Airway epithelial cell (primary cell): ENCODE measurements at places on chromosomes 2 and 18. TPM values are rescaled to one million over a fixed set of nuclear protein-coding genes. Genes with fewer than 3 reads are reported as not detected.

Gene MARCO
- total RNA-seq, result not detected in 2 replicates

Gene GALR1
- not detected in 2 replicates for total RNA-seq

Gene IHH
- total RNA-seq, result not detected in 2 replicates

Gene GRB14
- total RNA-seq, result 0.98 and 2.7 TPM in 2 replicates

Gene PUM2
- total RNA-seq, result 22.0 and 23.6 TPM in 2 replicates

Gene WDFY1
- 37.0 and 54.9 TPM in 2 replicates for total RNA-seq

Gene SLC39A6
- 55.2 and 75.3 TPM in 2 replicates for total RNA-seq

Gene SYT4
- not detected in 2 replicates for total RNA-seq

Gene ADRA2B
- 0.09 TPM in 1 of 2 replicates, not detected in the other for total RNA-seq

Gene DYSF
- total RNA-seq, result 7.0 and 7.2 TPM in 2 replicates

Gene BOLL
- not detected in 2 replicates for total RNA-seq

Gene EMILIN1
- total RNA-seq, result 5.8 and 6.1 TPM in 2 replicates

Gene TMEM17
- 2.3 and 2.6 TPM in 2 replicates for total RNA-seq

Gene UCN
- total RNA-seq, result 0.49 and 1.7 TPM in 2 replicates

Gene CROCC2
- total RNA-seq, result not detected in 2 replicates

Gene EFR3B
- 0.23 and 0.28 TPM in 2 replicates for total RNA-seq

Gene COX5B
- total RNA-seq, result 488 and 502 TPM in 2 replicates

Gene PLCD4
- 2.6 and 3.1 TPM in 2 replicates for total RNA-seq

Gene FOXI3
- not detected in 2 replicates for total RNA-seq

Gene ROCK1
- total RNA-seq, result 14.6 and 19.5 TPM in 2 replicates

Gene RESP18
- total RNA-seq, result not detected in 2 replicates

Gene TIMM21
- total RNA-seq, result 30.2 and 44.2 TPM in 2 replicates

Gene SAP130
- 9.5 and 10.7 TPM in 2 replicates for total RNA-seq

Gene CTAGE1
- total RNA-seq, result not detected in 2 replicates

Gene MPP4
- 0.35 TPM in 1 of 2 replicates, not detected in the other for total RNA-seq

Gene DSEL
- 1.4 TPM in 2 replicates for total RNA-seq

Gene GALNT14
- total RNA-seq, result 22.8 and 28.1 TPM in 2 replicates

Gene TMEM169
- total RNA-seq, result 0.07 and 3.2 TPM in 2 replicates

Gene MREG
- total RNA-seq, result 19.0 TPM in 2 replicates

Gene RFTN2
- total RNA-seq, result not detected in 2 replicates

Gene MARCHF4
- 0.42 and 0.85 TPM in 2 replicates for total RNA-seq

Gene WNT6
- not detected in 2 replicates for total RNA-seq

Gene TTR
- not detected in 2 replicates for total RNA-seq

Gene CDK5R2
- total RNA-seq, result not detected in 2 replicates

Gene GKN2
- total RNA-seq, result not detected in 2 replicates

Gene FAM228A
- total RNA-seq, result 0.28 TPM in 1 of 2 replicates, not detected in the other

Gene PROC
- 1.3 and 2.4 TPM in 2 replicates for total RNA-seq

Gene TEKT4
- not detected in 2 replicates for total RNA-seq

Gene SH3RF3
- total RNA-seq, result 0.78 and 1.1 TPM in 2 replicates

Gene LDAH
- 11.5 and 18.6 TPM in 2 replicates for total RNA-seq

Gene FAM228B
- total RNA-seq, result 2.0 and 2.3 TPM in 2 replicates

Gene INHBB
- 0.28 TPM in 1 of 2 replicates, not detected in the other for total RNA-seq

Gene SERPINB10
- total RNA-seq, result 0.23 and 0.28 TPM in 2 replicates

Gene PRSS56
- total RNA-seq, result not detected in 2 replicates

Gene TEX44
- not detected in 2 replicates for total RNA-seq

Gene NT5DC4
- not detected in 2 replicates for total RNA-seq

Gene TFPI
- total RNA-seq, result 3.1 and 4.4 TPM in 2 replicates

Gene LINC00305
- total RNA-seq, result not detected in 2 replicates

Gene ASAP2
- 15.3 and 21.3 TPM in 2 replicates for total RNA-seq

Gene C2orf72
- total RNA-seq, result not detected in 2 replicates

Gene SAG
- not detected in 2 replicates for total RNA-seq

Gene PEX13
- 32.5 and 54.6 TPM in 2 replicates for total RNA-seq

Gene MYL12A
- 405 and 452 TPM in 2 replicates for total RNA-seq

Gene SATB2
- total RNA-seq, result 0.28 and 0.42 TPM in 2 replicates

Gene LRP1B
- total RNA-seq, result under 0.01 TPM in 1 of 2 replicates, not detected in the other

Gene PLGLB1
- total RNA-seq, result not detected in 2 replicates

Gene SPATA3
- not detected in 2 replicates for total RNA-seq
